Kasumi-1 (cell line): ENCODE measurements at places on chromosomes 6 and 20.

- no peak for DNase-seq
Observed at GRCh38 chr20:60034231-60035110, 76.2 kb downstream of the CDH26 start.

- DNase-seq, result no peak
Observed at GRCh38 chr6:144316862-144317195, 31.7 kb downstream of the UTRN start.

DNA sequence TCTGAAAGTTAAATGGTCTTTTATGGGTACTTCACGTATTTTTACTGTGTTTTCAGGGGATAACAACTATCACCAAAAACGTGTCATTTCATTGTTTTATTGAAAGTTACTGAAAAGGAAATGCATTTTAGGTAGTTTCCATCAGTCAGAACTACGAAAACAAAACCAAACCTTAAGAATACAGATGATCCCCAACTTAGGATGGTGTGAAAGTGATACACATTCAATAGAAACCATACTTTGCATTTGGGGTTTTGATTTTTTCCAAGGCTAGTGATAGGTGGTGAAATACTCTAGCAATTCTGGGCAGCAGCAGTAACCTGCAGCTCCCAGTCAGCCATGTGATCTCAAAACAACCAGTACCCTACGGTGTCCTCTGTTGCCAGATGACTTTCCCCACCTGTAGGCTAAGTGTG, 25.9 kb upstream of the EFHC1 start:
- DNase-seq, result no peak

- peak; percentile 35 for DNase-seq
Observed at GRCh38 chr6:33205191-33206026, 954 bp downstream of the HSD17B8 start.

DNA sequence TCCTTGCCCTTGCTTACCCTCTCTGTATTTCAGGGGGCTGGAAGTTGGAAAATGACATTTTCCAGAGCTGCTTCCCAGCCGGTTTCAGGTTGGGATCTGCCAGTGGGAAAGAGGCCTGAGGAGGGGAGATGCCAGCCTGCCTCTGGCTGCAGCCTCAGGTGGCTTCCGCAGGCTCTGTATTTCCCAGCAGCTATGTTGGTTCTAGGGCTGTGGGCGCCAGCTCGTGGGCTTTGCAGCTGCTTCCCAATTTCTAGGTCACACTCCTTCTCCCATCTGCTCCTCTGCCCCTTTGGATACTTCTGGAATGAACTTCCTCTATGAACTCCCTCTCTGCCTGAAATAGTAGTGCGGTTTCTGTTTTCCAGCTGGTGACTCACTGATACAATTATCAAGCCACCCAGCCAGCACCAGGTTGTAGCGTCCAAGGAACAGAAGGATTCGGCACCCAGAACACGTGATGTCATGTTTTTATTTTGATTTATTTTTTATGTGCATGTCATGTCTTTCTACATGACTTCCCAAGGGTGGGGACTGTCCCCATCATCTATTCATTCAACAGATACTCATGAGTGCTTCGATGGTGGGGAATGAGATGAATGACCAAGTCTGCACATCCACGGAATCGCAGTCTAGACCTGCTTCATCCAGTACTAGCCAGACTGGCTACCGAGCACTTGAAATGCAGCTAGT, 38.0 kb downstream of the TGM2 start:
- no peak for DNase-seq

GRCh38 chr6:90829311-90829710, 242.4 kb upstream of the MAP3K7 start:
- no peak for DNase-seq

- no peak for DNase-seq
Observed at GRCh38 chr6:71391126-71391525, 102.5 kb downstream of the OGFRL1 start.

DNA sequence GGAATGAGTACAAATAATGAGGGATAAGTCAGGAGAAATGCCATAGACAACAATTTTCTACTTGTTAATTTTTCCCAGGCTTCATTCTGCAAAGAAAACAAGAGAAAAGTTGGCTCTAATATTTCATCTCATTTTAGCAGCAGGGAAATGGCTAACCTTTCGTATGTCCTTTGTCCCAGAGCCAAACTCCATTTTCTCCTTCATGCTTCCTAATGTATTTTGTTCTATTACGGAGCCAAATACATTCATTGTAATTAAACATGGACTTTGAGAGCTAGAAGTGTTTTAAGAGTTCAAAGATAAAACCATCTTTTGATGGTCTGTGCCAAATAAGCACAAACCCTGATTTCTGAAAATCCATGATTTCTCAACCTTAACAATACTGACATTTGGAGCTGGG, 136.9 kb downstream of the PTCHD4 start:
- no peak for DNase-seq

- no peak for DNase-seq
Observed at GRCh38 chr6:87913974-87914373, 133.7 kb upstream of the SPACA1 start.

- peak; percentile 75 for DNase-seq
Observed at GRCh38 chr6:16277101-16277981, 39.0 kb downstream of the GMPR start.

DNA sequence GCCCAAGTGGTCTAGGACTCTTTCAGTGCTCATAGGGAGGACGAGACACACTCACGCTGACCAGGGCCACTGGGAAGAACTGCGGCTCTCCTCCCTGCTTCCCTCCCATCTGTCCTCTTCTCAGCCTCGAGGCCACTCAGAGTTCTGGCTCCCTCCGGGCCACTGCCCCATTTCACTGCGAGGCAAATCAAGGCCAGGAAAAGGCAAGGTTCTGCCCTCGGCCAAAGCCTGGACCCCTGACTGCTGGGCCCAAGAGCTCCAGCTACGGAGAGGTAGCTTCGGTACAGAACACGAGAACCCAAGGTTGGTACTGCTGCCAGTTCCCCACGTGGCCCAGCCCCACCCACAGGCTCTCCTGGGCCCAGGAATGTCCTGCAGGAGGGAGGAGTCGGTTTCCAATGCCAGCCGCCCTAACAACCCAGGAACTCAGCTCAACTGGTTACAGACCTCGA, 14.7 kb downstream of the PI16 start:
- no peak for DNase-seq

DNA sequence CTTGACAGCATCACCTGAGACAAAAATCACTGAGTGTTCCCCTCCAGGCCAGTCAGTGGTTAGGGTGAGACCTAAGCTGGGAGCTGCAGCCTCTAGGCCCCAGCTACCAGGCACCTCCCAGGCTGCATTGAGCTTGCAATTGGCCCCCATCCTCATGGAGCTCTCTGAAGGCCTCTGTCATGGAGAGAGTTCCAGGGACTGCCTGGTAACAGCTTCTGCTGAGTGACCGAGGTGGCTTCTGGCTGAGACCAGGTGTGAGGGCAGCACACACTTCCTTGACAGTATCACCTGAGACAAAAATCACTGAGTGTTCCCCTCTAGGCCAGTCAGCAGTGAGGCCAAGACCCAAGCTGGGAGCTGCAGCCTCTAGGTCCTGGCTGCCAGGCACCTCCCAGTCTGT, 283.0 kb downstream of the SMOC2 start:
- DNase-seq, result no peak

GRCh38 chr20:1491281-1491840, at the start of gene SIRPB2:
TSS of gene SIRPB2 (minus strand) at chr20:1491420. CDS start at chr20:1491359, 61 bp downstream.
- DNase-seq, result peak; percentile 81

- DNase-seq, result no peak
Observed at GRCh38 chr6:169921217-169921616, 169.8 kb downstream of the ERMARD start.

DNA sequence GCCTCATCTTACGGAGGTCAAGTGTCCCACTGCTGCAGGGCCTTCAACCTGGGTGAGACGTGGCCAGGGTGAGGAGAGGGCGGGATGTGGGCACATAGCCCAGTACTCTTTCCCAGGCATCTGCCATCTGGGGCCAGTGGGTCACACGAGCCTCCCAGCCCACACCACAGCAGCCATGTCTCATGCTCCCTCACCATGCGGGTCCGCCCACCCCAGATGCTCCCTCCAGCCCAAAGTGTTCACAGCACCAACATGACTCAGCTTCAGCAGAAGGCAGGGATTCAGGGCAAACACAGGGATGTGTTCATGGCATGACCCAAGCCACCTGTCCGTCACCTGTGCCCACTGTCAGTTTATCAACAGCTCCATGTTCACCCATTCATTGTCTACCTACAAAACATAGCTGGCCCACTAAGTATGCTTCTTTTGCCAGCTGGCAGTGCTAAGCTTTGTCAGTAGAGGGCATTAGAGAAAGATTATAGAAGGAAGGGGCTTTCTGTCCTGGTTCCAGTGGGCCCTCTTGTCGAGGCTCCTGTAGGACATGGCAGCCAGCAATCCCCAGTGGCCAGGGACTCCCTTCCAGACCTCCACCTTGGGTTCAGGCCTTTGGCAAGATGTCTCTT, 109.2 kb downstream of the FOXF2 start:
- DNase-seq, result no peak

GRCh38 chr20:53652090-53652858, 58.6 kb upstream of the ZNF217 start:
- peak; percentile 51 for DNase-seq

DNA sequence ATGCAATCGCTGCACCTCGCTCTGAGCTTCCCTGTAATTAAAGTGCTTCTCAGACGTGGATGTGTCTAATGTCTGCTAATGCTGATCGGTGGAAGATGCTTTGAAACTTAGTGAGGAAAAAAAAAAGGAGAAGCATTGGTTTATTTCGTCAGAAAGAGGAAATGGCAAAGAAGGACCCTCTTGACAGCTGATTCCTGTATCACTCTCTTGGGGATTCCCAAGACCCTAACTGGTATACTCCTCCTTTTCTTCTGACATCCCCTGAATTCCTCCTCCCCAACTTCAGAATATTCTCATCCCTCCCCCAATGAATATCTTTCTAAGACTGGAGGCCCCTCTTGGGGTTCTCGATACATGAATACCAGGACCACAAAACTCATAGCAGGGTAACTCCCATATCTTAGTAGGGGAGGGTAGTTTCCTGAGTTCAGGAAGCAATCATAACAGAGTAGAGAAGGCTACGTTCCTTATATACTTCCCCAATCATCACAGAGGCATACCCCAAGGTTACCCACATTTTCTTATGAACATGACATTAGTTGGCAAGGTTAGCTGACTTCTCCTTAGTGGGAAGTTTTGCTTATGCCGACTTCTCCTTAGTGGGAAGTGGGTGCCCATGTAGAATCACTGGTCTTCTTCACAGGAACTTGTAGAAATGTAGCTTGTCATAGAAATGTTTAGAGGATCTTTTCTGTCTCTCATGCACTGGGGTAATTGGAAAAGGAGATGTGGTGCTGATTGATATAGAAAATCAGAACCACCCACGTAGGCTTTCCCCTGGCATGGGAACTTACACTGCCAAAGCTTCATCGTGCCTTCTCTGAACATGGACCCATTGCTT, 63.8 kb upstream of the ATXN1 start:
- DNase-seq, result peak; percentile 63

DNA sequence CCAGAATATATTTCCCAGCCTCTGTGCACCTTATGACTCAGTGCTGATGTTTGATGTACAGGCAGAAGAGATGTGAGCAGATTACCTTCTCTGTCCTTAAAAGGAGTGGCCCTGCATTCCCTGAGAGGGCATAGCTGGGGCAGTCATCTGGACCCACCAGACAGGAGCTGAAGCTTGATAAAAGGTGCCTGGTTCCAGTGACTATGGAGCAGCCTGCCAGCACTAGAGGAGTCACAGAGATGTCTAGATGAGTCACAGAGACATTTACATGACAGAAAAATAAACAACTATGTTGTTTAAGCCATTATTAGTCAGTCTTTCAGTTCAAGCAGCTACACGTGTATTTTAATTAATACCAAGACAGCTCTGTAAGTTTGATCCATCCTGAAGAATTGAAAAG, 237.1 kb upstream of the MOCS1 start:
- DNase-seq, result no peak

GRCh38 chr6:40710626-40711330, 123.6 kb upstream of the LRFN2 start:
- no peak for DNase-seq

DNA sequence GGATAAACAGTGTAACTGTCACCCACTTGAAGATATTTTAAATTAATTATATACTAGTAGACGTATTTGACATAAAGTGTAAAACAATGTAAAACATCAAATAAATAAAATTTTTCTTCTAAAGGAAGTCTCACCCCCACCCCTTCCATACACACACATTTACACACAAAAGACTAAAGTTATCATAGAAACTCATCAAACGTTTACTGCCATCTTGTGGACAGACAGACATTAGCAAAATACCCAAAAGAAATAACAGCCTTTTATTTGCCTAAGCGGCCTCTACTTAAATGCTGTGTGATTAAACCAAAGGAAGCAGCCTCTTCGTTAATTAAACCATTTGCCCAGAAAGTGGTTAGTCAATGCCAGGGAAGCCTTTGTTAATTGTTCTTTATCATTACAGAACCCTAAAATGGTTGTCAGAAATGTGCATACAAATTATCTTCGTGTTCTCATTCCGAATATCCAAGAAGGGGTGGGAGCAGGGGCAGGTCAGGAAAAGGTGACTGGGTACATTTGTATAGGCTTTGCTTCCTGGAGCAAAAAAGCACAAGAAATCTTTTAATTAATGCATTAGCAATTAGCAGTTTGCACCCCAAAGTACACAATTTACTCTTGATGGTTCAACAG, 176.2 kb upstream of the SASH1 start:
- DNase-seq, result peak; percentile 80

- DNase-seq, result no peak
Observed at GRCh38 chr6:47687432-47687831, 10.9 kb upstream of the ADGRF4 start.

DNA sequence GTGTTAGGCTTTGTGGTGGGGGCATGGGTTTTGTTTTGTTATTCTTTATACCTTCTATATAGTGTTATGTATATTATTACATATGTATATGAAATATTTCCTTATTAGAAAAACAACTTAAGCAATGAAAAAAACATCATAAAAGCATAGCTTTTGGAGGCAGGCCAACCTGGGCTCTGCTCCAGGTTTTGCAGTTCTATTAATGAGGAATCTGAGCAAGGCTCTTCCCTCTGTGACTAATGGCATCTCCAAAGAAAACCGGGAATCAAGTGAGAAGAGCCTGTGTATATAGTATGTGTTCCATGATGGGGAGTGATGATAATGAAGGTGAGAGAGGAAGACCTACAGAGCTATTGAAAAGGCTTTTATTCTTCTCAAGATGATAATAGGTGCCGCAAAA, 291.1 kb downstream of the CLIC5 start:
- DNase-seq, result no peak

DNA sequence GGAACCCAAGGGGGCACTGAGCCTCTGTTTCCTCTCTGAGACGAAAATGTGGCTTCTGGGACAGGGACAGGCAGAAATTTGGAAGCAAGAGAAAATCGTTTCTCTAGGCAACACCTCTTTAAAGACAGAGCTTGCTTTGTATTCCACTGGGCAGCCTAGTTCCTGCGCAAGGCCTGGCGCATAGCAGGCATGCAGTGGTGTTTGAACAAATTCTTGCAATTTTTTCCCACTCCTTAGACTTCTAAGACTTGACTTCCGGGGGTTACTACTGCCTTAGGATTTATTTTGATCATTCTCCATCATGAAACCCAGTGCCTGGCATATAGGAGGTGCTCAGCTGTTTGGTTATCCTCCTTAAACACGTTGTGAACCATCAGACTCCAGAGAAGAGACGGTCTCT, 249.0 kb upstream of the KCNG1 start:
- DNase-seq, result no peak
